NCI-H1694 (cell line): ENCODE measurements at places on chromosomes 4 and X.
A peak's percentile ranks its signal among the peaks of the same experiment; 100 is the strongest.

- no peak for DNase-seq
Measured at GRCh38 chr4:42453612-42454011, 56.3 kb downstream of the SHISA3 start.

DNA sequence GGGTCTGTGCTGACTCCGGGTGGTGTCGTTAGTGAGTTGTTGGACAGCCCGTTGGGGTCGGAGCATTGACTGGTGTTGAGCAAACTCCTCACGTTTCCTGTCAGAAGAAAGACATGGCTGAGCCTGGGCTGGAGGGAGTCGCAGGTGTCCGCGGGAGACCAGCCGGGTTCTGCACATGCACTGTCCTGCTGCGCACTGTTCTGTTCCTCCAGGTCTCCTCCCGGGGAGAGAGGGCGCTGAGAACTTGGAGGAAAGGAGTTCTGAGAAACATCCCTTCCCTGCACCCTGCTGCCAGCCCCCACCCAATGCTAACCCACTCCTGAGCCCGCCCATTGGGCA lies 1.1 kb downstream of the ZNF141 start:
- no peak for DNase-seq

DNA sequence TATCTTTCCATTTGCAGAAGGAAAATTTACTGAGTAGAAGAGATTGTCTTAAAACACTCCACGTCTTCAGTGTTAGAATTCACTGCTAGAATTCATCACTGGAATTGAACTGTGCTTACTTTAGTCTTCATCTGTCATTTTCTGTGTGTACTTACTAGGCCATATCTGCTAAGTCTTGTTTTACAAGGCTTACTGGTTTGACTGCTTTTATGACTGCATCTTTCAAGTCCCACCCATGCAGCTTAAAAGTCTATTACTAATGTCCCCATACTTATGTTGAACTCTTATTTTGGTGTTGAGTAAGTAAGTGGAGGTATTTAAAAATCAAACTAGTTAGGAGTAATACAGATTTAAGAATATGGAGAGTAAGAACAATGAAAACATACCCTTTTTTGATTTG lies 14.6 kb downstream of the CLCN3 start:
- no peak for DNase-seq

DNA sequence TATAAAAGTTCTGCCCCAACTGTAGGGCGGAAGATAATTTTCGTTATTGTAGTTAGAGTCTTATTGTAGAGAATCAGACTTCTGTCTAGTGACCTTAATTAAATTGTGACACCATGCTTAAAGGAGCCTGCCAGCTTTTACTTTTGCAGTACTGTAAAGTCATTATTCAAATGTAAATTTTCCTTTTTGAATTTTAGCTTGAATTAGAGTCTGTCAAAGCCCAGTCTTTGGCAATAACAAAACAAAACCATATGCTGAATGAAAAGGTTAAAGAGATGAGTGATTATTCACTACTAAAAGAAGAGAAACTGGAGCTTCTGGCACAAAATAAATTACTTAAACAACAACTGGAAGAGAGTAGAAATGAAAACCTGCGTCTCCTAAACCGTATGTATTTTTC lies 21.8 kb downstream of the OFD1 start:
- no peak for DNase-seq

DNA sequence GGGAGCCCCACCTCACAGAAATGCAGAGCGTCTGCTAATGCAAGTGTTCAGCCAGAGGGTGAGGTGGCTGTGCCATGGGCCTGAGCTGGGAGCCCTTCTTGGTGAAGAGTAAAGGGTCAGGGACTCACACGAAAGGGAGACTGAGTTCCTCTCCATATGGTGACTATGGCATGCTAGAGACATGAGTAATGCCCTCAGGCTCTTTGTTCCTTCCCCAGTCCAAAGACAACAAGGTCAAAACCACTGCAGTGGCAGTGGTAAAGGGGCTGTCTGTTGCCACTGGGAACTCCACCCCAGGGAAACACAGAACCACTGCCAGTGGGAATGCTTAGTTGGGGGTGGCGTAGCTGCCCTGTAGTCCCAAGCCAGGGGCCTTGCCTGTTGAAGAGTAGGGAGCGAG lies 22.4 kb downstream of the RAB40AL start:
- DNase-seq = no peak

DNA sequence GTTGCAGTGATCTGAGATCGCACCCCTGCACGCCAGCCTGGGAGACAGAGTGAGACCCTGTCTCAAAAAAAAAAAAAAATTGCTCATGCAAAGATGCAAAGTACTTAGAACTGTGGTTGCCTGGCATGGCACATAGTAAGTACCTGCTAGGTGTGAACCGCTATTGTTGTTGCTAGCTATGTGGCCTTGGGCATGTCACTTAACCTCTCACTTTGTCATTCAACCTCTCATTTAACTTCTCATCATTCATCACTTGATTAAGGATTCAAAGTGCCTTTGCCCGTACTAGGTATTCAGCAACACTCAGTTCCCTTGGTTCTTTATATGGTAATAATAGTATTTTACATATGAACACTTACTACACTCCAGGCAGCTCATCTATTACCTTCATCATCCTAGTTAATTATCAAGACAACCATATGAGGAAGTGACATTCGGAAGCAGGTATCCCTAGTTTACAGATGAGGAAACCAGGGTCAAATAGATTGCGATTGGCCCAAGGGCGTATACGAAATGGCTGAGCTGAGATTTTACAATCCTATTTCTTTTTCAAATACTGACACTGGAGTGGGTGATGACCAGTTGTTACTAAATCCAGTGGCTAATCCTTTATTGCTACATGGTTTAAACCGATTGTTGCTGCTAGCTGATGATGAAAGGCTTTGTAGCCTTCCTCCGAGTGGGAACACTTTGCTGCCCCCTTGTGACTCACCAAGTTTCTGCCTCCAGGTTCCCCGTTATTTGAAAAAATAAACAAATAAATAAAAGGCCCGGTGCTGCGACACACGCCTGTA lies 28.8 kb upstream of the SOWAHD start:
- DNase-seq = peak; percentile 52

DNA sequence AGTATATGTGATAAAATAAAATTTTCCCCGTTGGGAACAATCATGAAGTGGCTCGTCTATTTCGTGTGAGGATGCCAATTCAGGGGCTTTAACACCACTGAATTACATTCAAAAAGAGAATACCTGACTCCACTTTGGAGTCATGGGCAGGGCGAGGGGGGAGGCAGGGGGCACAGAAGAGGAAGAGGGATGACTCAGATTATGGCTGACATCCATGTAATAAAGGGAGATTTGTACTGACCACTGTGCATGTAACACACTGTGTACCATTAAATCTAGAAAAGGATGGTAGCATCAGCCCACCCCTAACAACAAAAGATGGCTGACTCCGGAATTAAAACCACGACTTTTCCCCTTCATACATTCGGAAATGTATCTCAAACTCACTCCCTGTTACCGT lies 1.3 kb downstream of the SLC9A7 start:
- DNase-seq = no peak

- DNase-seq = no peak
Measured at GRCh38 chrX:124433186-124433585, 86.8 kb downstream of the SH2D1A start.

- no peak for DNase-seq
Measured at GRCh38 chrX:45745479-45745878, 544.8 kb upstream of the DIPK2B start.

GRCh38 chr4:118005883-118006282 lies 28.4 kb upstream of the NDST3 start:
- DNase-seq = no peak

DNA sequence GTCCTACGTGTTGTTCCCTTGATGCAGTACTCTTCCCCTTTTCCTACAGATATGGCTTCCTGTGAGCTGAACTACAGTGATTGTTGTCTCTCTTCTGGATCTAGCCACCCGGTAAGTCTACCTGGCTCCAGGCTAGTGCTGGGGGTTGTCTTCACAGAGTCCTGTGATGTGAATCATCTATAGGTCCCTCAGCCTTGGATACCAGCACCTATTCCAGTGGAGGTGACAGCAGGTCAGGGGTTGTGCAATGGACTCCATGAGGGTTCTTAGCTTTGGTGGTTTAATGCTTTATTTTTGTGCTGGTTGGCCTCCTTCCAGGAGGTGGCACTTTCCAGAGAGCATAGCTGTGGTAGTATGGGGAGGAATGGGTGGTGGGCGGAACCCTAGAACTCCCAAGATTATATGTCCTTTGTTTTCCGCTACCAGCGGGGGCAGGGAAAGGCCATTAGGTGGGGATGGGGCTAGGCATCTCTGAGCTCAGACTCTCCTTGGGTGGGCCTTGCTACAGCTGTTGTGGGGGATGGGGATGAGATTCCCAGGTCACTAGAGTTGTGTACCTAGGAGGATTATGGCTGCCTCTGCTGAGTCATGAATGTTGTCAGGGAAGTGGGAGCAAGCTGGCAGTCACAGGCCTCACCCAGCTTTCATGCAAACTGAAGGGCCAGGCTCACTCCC lies 121.4 kb upstream of the ANKRD50 start:
- no peak for DNase-seq

DNA sequence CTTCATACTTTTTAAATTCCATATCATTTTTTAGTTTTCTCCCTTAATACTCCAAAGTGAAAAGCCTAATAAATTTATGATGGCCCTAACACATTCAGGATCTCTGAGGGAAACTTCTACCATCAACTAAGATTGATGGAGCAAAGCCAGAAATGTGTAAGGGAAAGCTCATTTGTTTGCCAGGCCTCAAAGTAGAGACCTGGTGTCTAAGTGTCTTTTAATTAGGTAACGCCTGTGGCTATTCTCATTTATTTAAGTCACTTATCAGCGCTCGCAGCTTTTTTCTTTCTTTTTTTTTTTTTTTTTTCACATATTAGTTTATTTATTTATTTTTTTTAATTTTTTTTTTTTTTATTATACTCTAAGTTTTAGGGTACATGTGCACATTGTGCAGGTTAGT lies 242.4 kb downstream of the TMA16 start:
- no peak for DNase-seq

DNA sequence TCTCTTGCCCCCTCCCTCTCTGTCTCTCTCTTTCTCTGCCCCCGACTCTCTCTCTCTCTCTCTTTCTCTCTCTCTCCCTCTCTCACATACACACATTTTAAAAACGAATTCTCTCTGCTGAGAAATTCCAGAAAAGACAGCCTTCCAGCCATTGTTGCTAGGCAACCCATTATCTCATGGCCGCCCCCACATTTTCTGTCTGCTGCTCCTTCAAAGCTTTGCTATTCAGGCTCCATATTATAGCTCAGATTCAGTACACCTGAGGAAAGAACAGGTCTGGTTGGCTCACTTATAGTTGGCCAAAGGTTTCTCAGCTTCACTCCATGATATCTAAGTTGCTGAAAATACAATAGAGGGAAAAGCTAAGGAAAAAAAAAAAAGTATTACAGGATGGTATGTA lies 174.4 kb upstream of the RADX start:
- no peak for DNase-seq

DNA sequence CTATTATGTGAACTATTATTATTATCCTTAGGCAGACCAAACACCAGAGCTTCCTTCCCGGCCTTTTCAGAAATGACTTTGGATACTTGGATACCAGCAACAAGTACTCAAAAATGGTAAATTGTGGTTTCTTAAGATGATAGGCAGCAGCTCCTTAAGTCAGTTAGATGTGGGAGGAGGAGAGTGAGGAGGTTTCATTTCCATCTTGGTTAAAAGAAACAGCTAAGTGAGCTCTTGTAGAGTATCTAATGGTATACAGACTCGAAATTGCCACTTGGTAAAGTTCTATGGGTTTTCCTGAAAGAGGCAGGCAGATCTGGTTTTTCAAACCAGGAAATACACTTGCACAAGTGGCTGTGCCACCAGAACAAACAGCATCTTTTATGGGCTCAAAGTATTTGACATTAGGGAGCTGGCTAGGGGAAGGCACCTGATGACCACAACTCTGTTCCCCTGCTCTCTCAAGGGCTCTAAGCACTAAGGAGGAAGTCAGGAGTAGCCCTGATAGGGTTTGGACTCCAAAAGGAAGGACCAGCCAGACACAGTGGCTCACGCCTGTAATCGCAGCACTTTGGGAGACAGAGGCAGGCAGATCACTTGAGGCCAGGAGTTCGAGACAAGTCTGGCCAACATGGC lies 130.9 kb downstream of the TMEM164 start:
- DNase-seq = no peak

GRCh38 chrX:48893556-48894348 lies 3.8 kb downstream of the TIMM17B start:
- DNase-seq = no peak

DNA sequence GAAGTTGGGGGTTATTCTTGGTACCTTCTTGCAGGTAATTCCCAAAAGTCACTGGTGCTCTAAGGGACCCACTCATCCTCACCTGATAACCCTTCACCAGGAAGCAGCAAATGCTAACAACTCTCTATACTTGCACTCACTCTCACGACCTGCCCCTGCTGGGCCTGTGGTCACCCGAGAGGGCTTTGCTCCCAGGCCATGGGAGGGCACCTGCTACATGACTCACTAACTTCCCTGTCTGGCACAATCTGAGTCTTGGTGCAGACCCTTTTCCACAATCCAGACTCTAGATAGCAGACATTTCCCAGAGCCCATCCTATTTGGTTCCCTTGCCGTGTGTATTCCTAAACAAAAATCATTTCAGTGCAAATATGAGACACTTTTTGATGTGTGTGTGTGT lies 403.8 kb upstream of the FAT1 start:
- no peak for DNase-seq

DNA sequence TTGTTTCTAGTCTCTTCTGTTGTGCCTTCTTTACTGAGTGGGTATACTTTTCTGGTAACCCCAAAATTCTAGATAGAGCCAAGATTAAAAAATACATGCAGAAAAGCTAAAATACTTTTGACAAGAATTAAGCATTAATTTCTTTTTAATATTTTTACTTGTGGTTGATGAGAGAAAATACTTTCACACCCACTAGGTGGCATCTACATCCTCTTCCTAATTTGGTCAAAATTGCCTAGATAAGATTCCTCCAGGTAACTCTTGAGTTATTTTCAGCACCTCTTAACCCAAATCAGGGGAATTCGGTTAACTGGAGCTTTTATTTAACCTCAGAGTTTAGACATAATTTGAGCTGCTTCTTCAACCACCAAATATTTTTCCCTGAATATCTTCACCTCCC lies 28.4 kb upstream of the COX7B2 start:
- no peak for DNase-seq

- no peak for DNase-seq
Measured at GRCh38 chrX:78329486-78329885, 2.1 kb upstream of the CYSLTR1 start.

DNA sequence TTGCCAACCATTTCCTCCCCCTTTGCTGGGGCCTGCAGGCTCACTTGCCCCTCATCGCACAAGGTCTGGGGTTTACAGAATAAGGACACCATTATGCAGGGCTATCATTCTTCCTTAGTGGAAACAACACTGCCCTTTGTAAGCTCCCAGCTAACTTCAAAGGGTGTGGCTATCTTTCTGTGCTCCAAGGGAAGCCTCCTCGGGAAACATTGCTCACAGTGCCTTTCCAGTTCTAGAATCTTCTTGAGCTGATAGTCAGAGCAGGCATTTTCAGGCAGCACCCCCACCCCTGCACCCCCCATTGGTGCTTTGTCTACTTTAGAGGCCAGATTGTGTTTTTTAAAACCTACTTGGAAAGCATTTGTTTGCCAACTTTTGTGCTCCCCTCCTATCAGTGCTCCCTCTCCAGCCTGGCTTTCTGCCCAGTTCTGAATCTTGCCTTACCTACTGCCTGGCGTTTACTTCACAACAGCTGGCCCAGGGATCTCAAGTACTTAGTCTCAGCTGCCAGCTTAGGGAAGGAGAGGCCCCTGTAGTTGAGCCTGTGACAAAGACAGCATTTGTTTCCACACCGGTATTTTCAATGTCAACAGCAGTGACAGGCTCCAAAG lies 53.5 kb downstream of the PLAC1 start:
- DNase-seq = peak; percentile 62

GRCh38 chr4:88573995-88574394 lies 18.3 kb upstream of the HERC3 start:
- no peak for DNase-seq
